Fibroblast of skin of scalp (primary cell): ENCODE measurements at places on chromosomes 7 and 10.

GRCh38 chr7:105118612-105119600, 104.9 kb downstream of the KMT2E start:
- DNase-seq = no peak

DNA sequence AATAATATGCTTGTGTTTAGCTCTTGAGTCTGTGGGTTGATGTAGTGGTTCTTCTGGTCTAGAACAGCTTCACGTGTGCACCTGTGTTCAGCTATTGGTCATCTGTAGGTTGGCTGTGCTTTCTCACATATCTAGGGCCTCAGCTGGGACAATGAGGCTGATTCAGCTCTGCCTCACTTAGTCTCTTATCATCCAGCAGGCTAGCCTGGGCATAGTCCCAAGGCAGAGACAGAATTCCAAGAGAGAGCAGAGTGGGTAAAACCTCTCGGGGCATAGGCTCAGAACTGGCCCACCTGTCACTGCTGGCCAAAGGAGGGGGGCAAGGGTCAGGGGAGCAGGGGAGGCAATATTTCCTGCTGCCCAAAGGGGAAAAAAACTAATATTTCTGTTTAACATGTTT, 32.0 kb upstream of the MXI1 start:
- no peak for DNase-seq

GRCh38 chr7:144818511-144818910, 17.3 kb downstream of the TPK1 start:
- peak; percentile 13 for DNase-seq

DNA sequence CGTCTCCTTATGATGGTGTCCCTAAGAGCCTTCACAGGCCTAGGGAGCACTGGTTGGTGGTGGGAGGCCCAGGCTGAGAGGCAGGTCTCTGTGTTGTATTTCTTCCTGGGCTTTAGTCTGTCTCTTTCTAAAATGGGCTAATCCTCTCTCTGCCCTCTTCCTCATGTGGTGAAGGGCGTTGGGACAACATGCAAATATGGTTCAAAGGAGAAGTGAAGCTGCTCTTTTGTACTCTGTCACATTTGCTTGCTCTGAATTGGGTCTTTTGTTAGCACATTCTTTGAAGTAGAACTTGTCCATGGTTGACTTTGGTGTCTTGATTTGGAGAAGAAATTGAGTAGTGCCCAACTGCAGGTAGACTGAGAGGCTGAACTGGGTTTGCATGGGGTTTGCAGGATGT, 814 bp downstream of the HK1 start:
- DNase-seq = no peak

GRCh38 chr10:130174328-130174727, 38.1 kb downstream of the GLRX3 start:
- DNase-seq = no peak

DNA sequence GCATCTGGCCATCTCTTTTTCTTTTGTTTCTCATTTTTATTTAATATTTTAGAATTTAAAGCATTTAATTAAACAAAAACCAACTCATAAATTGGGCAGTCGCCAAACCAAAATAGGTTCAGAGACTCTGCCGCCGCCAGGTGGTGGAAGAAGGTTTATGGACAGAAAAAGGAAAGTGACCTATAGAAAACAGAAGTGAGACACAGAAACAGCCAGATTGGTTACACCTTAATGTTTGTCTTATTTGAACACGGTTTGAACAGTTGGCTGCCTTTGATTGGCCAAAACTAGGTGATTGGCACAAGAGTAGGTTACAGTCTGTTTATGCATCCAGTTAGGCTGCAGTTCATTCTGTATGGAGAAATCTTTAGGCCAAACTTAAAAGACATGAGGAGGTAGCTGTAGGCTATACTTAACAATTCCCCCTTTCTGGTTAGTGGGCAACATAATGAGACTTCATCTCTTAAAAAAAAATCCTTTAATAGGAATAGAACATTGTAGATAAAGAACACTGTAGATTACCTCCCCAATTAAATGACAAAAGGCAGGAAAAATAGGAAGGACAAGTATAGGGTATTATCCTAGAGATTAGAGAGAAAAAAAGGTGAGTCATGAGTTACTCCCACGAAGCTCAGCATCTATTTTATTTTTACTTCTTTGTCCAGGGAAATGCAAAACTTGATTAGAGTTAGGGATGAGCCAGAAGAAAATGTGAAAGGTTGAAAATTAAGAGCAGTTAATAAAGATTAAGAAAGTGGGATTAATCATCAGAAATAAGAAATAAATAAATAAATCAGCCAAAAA, 23.9 kb upstream of the CYCS start:
- no peak for DNase-seq

- no peak for DNase-seq
Observed at GRCh38 chr10:101695404-101695890, 477 bp upstream of the FBXW4 start.

DNA sequence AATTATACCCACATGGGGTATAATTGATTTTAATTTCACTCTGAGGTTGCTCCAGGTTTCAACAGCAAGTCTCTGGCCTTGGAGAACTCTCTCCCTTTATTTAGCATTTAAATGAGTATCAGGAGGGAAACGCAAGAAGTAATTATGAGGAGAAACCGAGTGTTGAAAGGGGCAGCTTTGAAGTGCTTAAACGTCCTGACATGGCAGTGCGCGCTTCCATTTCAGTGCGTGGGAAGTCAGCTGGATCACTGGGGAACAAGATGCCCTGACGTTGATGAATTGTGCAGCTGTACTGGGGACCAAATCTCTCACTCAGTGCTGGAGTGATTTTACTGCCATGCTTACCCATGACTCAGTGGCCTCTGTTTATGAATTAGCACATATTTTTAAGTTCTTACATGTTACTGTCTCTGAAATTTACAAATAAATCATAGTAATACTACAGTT, 106.0 kb upstream of the PRR15 start:
- DNase-seq = peak; percentile 55

DNA sequence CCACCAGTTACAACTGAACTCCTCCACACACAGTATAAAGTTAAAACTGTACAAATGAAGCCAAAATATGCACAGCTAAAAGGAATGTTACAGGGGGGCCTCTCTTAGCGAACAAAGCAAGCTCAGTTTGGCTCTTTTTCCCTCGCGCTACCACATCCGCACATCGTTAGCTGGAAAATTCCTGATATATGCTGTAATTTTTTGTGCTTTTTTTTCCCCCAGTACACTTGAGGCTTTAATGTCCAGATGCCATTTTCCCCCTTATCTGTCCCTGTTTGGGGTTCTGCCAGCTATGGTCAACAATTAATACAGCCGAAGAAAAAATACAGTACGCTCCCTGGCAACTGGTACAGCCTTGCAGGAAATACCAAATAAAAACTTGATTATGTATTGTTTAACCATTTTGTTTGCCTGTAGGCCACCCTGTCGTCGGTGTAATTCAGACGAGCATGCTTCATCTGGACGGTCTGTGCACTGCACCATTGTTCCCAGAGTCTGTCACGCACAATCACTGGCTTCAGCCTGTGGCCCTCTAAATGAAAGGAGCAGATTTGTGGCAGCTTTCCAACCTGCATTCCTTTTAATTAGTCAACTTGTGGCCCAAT, 108.1 kb upstream of the FAM133B start:
- peak; percentile 94 for DNase-seq

GRCh38 chr10:24678757-24679156, 44.9 kb downstream of the ARHGAP21 start:
- no peak for DNase-seq

DNA sequence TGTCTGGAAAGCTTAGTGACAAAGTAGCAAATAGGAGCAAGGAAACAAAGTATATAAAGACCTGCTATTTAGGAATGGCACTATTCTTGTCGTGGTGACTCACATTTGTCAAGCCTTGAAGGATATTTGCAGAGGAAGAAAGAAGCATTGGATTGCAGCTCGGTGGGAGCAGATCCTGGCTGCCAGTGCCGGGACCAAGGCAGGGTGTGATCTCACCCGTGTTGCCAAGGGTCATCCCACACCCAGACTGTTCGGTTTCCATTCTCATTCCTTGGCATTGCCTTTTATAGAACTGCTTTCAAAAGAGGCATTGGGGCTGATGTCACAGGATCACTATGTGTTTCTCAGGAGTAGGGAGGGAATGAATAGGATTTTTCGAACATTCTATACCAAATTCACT, 176.2 kb downstream of the GALNT17 start:
- DNase-seq = peak; percentile 98

GRCh38 chr7:111205251-111205650, 114.3 kb downstream of the LRRN3 start:
- DNase-seq = no peak

DNA sequence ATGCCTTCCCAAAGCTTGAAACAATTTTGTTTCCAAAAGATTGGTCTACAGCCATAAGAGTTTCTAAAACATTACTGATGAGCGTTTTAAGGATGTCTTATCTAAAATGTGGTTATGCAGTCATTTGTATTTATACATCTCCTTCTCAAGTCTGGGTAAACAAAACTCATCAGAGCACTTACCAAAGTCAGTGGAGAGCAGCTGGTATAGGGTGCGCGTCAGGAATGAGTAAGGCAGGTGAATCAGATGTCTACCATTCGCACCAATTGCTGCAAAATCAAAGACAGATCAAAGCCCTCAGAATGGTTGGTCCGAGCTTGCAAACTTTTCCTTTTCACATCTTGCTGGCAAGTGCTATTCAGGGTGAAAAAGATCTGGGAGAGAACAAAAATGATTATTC, 65.6 kb upstream of the FAM171A1 start:
- no peak for DNase-seq

DNA sequence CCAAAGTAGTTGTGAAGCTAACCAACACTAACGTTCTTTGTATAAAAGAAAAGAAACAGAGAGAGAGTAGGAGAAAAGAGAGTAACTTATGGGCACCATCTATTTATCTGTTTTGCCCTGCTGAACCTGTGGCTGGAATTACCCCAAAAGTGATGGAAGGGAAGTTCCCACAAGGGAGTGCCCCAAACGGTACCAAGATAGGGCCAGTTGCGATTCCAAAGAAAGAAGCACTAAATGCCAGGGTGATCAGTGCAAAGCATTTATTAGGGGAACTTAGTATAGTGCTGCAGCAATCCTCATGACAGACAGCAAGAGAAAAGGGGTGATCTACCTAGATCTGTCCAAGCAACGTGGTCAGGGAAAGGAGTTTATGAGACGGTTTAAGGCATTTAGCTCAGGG, 190.2 kb downstream of the SORCS3 start:
- DNase-seq = no peak

GRCh38 chr10:122878799-122879338, 512 bp downstream of the FAM24B start:
- no peak for DNase-seq

DNA sequence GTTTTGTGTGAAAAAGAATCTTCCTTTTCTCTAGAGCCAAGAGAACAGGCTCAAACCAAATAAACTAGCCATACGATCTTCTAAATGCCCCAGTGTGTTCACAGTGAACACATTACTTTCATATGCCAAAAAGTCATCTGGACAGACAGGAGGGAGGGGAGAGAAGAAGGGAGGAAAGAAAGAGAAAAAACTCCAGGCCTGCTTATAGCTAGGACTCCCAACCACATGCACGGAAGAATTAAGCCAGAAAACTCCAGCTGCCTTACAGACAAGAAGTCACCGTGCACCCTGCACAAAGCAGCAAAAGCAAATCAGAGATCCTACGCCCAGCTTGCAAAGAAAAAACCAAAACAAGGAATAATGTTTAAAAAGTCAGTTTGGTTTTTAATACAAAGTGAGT, 34.3 kb downstream of the SNX8 start:
- no peak for DNase-seq

DNA sequence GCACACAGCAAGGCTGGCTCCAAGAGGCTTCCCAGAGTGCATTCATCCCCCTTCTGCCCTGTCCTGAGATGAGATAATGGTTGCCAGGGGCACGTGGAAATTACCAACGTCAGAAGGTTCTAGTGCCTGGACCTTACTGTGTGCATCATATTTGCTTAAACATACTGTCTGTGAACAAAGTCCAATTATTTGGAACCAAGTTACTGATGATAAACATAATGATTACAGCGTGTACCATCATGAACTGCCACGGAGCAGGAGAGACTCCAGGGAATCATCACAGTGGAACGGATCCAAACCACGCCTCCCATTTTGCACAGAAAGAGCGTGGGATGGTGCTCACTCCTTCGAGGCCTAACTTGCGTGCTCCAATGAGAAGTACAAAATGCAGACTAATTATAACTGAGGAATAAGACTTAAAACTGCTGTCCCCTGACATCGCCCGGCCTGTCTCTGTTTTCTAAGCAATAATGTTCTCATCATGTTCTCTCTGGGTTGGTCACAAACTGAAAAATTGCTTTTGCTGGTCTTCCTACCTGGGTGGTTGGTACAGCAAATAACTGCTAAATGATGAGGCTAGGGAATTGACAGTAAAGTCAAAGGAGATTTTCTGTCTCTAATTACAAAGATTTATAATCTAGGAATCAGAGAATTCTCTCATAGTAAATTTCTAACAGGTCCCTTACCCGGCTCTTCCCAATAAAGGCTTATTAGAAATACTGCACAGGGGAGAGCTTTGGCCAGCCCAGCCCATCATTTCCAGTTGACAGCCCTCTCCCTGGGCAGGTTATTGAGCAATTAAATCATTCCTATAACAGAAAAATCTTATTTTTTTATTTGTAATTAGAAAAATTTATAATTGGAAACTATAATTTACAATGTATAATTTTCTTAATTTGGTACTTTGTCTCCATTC, 182.2 kb downstream of the CAMK1D start:
- no peak for DNase-seq

DNA sequence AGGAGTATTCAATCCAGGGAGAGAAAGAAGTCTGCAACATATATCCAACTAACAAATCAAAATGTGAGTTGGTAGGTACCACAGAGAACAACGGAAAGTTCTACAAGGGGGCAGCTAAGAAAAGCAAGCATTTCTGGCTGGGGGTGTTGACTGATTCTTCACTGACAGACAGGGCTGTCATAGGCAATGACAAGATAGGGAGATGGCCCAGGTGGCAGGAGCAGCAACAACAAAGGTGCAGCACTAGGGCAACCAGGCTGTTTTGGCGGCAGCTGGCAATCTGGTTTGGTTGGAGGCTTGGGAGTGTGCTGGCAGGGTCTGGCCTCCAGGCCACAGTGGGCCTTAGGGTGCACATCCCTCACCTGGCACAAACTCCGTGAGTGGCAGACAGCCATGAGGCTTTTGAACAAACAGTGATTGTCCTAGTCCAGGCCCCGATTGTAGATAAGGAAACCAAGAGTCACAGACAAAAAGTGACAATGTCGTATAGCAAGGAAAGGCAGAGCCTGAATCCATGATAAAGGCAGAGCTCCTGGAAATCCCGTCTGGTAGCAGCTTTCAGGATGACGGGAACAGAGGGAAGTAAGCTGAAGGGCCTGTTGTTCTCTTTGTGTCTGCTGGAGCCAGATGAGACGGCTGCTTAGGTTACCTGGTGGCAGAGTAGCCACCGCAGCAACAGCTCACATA, 28.4 kb downstream of the DPCD start:
- no peak for DNase-seq
